ENCODE measurements at places on chromosomes 11 and 22.

DNA sequence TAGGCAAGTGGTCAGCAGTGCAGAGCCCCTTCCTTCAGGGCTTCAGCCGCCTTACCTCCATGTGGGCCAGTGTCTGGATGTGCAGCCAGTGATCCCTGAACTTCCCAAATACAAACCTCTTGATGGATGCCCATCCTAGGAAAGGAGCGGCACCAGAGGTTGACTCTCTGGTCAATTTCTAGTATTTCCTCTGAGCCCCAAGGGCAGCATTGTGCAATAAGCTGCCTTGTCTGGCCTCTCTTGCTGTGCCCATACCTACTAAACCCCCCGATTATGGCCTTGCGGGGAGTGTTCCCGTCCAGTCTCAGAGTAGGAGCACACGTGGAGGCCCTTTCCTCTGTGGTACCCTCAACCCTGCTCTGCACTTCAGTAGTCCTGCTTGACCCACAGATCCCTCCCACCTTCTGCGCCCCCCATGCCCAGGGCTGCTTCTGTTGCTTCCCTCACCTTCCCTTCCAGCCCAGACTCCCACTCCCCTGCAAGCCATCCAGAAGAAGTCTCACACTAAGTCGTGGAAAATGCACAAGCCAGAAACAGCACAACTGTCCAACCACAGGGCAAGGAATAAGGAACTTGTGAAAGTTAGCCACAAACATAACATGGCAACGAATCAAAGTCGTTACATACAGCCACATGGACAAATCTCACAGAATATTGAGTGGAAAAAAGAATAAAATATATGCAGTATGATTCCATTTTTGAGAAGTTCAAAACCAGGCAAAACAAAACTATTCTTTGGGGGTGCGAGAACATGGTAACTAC is 39.6 kb upstream of the HORMAD2 start:
- no peak for DNase-seq

- no peak for DNase-seq
Measured at GRCh38 chr11:134845474-134846327, 433.7 kb upstream of the B3GAT1 start.

DNA sequence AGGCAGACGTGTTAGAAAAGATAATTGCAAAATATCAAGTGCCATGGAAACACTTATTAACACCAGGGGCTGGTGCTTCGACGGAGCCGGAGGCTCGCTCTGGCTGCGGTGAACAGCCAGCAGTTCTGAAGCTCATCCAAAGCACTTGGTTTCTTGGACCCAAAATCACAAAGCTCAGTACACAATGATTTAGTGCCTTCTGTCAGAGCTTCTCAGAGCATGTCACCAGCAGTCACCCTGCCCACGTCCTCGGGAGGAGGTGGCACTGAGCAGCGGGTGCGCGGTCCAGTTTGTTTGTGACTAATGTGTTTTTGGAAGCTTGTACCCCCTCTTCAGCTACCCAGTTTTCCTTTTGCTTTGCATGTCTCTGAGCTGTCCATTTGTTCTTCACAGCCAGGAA is 58.7 kb upstream of the KIRREL3 start:
- DNase-seq, result no peak

DNA sequence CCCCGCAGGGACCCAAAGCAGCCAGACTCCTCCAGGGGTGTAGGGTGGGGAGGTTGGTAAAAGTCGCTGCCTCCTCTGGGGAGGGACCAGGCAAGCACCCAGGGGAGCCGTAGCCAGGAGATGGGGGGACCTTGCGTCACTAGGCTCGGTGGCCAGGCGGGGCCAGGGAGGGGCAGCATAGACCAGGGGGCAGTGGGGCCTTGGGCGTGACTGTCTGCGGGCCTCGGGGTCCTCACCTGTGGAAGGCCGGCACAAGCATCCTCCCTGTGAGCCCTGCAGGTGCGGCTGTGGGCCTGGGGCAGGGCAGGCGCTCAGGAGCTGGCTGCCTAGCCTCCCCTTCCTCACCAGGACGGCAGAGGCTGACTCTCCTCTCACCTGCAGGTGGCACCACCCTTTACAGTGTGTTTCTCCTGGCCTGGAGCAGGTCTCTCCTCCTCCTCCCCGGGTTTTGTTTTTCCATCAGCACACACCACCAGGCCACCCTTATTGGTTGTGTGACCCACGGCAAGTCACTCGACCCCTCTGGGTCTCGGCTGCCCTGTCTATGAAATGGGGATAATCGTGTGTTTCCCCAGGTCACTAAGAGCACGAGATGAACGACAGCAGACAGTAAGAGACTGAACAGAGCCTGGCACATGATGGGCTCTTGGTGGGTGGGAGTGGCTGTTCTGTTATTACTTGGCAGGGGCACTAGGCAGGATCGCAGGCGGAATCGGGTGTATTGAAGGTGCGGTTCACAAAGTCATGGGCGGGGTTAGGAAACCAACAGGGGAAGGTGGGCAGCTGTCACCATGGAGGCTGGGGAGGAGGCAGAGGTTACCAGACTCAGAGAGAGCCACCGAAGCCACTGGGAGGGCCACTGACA is 52.7 kb downstream of the FLRT1 start:
- DNase-seq, result no peak

- peak; percentile 41 for DNase-seq
Measured at GRCh38 chr22:49880281-49880680, 26.6 kb downstream of the ZBED4 start.

GRCh38 chr22:19598054-19598855 is 74.0 kb upstream of the CLDN5 start:
- peak; percentile 68 for DNase-seq

GRCh38 chr22:23058481-23059283 is 11.6 kb upstream of the GNAZ start:
- DNase-seq, result peak; percentile 50

- DNase-seq, result peak; percentile 56
Measured at GRCh38 chr22:48968201-48968959, 859.3 kb downstream of the BRD1 start.

GRCh38 chr11:9512370-9513019 is 51.7 kb downstream of the ZNF143 start:
- DNase-seq, result no peak

DNA sequence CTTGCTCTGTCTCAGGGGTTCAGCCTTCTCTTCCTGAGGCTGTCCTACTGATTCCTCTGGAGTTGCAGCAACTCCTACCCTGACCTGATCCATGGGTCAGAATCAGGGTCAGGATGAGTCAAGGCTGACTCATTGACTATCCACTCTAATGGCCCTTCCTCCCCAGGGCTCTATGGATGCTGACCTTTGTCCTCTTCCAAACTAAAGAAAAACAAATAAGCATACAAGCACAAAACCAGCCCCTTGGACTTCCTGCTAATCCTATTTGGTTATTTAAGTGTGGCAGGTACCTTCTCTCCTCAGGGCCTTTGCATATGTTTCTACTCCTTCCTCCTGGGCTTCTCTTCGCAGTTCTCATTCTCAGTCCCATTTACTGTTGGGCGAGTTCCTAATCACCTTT is 204.5 kb upstream of the NAV2 start:
- DNase-seq, result no peak

DNA sequence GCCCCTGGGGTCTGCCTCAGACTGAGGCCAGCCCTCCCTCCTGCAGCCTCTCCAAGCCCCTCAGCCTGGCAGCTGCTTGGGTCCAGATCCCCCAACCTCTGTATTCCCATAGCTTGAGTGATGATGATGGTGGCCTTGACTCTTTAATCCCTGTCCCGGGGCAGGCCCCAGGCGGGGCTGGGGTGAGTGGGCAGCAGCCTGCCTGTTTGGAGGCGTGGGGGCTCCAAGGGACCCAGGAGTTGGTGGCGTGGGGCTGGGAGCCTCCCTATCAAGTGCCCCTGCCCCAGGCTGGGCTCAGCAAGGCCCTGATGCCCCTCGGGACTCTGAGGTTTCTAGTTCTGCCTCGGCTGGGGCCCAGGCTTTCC is 22.5 kb downstream of the PPIL2 start:
- DNase-seq, result no peak

- DNase-seq, result peak; percentile 47
Measured at GRCh38 chr11:133905677-133906156, 51.1 kb downstream of the IGSF9B start.

GRCh38 chr11:126791446-126791845 is 209.1 kb downstream of the KIRREL3 start:
- DNase-seq, result no peak

DNA sequence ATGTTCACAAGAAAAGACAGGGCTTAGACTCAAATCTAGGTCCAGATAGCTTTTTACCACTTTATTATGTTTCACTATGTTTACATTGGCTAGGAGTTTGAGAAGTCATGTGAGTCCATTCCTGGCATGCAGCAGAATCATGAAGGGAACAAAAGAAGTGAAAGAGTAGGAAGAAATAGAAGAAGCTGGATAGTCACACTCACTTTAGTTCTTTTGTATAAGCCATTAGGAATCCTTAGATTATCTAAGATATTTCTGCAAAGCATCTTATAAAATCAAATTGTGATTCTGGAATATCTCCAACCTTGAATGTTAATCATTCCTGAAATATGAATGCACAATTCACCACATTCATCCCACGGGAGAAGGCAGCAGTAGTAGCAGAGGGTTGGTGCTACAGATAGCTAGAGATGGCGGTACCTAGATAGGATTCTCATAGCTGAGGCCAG is 31.9 kb downstream of the MAML2 start:
- no peak for DNase-seq

GRCh38 chr11:62646825-62647608 is 604 bp upstream of the GANAB start:
- DNase-seq, result no peak

DNA sequence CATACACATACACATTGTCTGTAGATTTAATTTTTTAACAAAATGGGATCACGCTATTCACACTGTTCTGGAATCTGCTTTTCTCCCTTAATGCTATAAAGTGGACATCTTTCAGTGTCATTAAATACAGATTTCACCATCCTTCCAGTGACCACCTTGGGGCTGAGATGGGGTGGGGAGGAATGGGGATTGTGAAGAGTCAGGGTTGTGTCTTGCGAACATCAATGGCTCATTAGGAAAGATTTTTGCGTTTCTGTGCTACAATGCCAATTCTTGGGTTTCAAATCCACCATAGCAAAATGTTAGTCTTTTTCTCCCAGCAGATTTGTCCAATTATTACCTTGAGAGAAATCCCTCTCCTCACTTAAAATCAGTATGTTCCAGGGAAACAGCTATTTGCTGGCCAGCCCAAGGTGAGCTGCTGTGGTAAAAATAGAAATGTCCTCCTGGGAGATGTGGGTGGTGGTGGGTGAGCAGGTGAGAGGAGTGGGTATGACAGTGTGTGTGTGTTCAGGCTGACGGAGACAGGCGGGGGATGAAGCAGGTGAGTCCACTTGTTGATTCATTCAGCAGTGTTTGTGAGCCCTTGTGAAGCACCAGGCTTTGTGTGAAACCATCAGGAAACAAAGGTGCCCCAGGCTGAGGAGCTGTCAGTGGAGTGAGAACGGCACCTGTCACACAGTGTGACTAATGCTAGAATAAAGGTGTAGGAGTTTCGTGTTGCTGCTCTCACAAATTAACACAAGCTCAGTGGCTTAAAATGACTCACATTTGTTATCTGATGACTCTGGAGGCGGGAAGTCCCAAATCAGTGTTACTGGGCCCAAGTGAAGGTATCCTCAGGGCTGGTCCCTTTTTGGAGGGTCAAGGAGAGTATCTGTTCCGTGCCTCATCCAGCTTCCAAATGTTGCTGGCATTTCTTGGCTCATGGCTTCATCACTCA is 1.7 kb upstream of the CBX6 start:
- DNase-seq, result no peak

- no peak for DNase-seq
Measured at GRCh38 chr11:65418431-65418680, 4.2 kb upstream of the NEAT1 start.

DNA sequence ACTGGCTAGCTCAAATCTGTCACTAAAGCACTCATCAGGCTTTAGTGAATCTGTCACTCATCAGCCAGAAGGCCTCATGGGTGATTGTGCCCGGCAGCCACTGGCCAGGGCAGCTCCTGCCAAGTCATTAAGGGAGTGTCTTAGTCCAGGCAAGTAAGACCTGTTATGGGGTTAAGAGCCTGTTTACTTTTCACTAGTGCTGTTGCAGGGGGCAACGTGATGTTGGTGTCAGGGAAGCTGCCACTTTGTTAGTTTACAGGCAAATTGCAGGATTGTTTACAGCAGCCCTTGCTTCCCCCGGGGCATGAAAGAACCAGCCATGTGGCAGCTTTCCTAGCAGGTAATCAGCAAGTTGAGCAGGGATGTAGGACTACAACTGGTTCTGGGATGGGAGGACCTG is 155.6 kb upstream of the NCAM1 start:
- DNase-seq, result no peak

DNA sequence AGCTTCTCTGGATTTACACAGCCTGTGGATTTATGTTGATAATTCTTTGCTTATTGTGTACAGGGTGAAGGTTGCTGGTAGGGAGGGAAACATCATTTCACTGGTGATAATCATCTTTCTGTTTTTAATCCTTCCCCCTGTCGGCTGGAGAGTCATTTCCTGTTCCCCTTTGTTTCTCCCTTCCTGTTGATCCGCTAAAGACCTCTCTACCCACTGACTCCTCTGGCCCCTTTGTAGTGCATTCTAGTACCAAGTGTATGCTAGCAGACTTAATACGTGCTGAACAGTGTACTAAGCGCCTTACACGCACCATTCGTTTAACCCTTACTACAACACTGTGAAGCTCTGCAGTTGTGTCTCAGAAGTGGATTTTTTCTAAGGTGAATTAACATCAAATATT is 19.0 kb upstream of the OR9Q1 start:
- no peak for DNase-seq

GRCh38 chr11:95705485-95706124 is 84.0 kb downstream of the FAM76B start:
- DNase-seq, result peak; percentile 87

- no peak for DNase-seq
Measured at GRCh38 chr11:10488934-10489691, 34.0 kb downstream of the AMPD3 start.

DNA sequence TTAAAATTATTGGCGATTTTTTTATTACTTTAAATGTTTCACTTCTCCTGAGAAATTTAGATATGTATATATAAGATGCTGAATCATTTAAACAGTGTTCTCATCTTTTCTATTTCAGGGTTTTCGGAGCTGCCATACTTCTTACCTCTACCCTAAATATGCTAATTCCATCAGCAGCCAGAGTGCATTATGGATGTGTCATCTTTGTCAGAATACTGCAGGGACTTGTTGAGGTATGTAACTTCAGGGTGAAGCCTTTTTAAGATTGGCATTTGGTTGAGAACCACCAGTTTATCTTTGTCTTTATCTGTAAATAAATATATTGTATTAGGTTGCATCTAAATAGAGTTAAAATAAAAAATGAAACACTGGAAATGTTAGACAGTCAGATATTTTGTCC is 21.1 kb downstream of the SLC17A6 start:
- DNase-seq, result no peak

GRCh38 chr22:27260087-27260698 is 541.4 kb downstream of the MN1 start:
- no peak for DNase-seq

Data from upper lobe of right lung (tissue), 1 donor.